ENCODE measurements at places on chromosomes 1 and 21.
A peak's percentile ranks its signal among the peaks of the same experiment; 100 is the strongest.

- DNase-seq: peak; percentile 56
These were observed 18.9 kb upstream of the ZNF683 start for GRCh38 chr1:26391450-26391849.

DNA sequence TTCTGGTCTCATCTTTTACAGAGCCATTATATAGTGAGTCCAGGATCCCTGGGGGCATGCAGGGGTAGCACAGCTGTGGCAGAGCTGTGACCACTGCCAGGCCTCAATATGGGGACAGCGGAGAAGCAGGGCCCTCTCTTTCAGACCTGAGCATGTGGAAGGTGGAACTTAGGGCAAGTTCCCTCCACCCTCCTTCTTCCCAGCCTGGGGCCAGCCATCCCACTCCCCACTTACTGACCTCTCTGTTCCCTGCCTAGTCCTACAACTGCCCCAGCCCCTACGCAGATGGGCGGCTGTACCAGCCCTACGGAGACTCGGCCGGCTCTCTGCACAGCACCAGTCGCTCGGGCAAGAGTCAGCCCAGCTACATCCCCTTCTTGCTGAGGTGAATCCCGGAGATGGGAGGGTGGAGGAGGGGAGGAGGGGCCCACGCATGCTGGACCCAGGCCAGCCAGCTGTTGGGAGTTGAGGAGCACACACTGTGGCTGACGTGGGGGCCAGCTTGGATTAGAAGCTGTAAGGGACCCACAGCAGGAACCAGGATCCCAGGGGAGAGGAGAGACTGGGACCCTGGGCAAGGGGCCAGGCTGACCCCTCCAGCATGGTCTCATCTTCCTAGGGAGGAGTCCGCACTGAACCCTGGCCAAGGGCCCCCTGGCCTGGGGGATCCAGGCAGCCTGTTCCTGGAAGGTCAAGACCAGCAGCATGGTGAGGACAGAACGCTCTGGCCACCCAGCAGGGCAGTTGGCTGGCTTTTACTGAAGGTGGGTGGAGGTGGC lies 10.7 kb downstream of the PSRC1 start:
- no peak for DNase-seq

GRCh38 chr1:117250061-117250606 lies 39.4 kb upstream of the VTCN1 start:
- DNase-seq: no peak

DNA sequence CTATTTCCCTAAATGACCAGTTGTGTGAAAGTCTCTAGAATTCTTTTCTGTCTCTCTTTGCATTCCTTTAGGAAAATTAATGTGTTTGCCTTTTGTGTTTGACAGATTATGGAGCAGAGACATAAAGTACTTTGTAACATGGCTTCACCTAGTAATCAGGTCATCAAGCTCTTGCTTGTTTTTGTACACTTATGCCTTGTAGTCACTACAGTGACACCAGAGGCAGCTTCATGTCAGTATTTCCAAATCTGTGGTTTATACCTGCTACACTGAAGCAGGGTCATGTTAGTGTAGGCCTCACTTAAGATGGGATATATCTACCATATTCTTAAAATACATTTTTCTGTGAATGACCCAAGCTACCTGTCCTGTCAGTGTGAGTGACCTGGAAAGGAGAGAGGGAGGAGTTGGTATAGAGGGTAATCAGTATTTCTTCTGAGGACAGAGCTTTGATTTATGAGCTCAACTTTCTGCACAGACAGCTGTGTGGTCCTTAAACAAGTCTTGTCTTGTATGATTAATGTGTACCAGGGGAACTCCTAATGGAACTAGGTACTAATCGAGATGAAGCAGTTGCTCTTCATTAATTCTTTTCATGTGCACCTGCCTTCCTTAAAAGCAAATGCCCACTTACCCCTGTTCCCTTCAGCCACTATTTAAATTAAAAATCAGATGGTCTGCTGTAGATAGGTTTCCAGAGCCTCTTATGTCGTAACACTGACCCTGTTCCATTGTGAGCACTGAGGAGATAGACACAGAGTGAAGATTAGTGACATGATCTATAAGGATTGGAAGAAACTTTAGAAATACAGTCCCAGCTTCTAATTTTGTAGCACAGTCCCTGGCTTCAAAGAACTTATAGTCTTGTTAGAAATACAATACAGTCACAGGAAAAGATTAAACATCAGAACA lies 45.7 kb downstream of the MACO1 start:
- DNase-seq: no peak

- DNase-seq: no peak
These were observed 5.0 kb upstream of the CLCA4 start for GRCh38 chr1:86541859-86542258.

- peak; percentile 69 for DNase-seq
These were observed 195.0 kb upstream of the OLFM3 start for GRCh38 chr1:102191723-102192122.

DNA sequence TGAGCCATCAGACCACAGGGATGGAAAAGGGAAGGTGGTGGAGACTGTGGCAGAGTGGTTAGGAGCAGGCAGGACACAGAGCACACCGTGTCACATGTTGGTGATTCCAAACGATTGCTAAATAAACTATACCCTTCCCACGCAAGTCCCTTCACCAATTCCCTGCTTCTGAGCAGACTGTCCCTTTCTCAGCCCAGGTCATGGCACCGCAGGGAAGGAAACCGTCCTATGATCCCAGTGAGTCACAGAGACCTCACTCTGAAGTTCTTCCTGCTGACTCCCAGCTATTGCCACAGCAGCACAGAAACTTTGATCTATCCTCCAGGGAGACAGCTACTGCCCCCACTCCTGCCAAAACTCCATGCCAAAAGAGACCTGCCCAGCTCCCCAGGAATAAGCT lies 19.2 kb downstream of the RIMS3 start:
- DNase-seq: no peak

DNA sequence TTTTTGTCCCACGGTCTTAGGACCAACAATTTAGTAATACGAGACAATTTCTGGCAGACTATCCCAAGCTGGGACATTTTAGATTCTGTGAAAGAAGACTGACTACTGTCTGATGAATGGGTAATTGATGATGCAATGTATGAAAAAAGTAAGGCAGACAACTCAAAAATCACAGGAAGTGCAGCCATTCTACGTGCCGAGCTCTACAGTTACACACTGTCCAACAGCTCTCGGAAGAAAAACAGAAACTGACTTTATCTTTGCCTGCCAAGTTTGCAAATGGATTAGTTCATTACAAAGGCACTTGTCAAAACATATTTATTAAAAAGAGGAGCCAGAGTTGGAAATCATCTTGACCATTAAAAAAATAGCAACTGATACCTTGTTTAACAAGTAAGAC lies 31.3 kb downstream of the ZBTB8B start:
- no peak for DNase-seq

DNA sequence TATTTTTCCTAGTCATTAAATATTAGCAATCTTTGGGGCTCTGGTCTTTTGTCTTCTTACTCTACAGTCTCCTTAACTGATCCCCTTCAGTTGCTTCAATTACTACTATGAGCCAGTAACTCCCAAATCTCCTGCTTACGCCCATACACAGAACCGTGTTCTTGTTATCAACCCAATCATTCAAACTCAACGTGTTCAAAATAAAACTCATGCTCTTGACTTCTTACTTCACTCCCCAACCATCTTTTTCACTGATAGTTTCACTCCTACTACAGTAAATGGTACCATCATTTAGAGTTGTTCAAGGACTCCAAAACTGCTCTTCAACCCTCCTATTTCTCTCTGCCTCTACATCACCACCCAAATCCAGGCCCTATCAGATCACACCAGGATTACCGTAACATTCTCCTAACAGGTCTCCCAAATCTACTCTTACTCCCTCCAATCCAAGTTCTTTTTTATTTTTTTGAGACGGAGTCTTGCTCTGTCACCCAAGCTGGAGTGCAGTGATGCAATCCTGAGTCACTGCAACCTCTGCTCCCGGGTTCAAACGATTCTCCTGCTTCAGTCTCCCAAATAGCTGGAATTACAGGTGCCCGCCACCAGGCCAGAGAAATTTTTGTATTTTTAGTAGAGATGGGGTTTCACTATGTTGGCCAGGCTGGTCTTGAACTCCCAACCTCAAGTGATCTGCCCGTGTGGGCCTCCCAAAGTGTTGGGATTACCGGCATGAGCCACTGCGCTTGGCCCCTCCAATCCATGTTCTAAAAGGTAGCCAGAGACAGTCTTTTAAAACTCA lies 3.0 kb downstream of the YARS1 start:
- no peak for DNase-seq

DNA sequence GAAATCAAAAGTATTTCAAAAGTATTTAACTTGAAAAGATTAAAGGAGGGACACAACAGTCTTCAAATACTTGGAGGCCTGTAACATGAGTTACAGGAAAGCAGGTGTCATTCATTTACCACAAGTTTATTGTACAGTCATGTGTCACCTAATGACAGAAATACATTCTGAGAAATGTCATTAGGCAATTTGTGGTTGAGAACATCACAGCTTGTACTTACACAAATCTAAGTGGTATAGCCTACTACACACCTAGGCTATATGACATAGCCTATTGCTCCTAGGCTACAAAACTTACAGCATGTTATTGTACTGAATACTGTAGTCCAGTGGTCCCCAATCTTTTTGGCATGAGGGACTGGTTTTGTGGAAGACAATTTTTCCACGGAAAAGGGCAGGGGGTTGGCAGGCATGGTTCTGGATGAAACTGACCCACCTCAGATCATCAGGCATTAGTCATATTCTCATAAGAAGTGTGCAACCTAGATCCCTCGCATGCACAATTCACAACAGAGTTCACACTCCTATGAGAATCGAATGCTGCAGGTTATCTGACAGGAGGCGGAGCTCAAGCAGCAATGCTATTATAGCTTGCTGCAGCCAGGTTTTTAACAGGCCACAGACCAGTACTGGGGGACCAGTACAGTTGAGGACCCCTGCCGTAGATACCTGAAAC lies 25.0 kb upstream of the PHTF1 start:
- DNase-seq: no peak

DNA sequence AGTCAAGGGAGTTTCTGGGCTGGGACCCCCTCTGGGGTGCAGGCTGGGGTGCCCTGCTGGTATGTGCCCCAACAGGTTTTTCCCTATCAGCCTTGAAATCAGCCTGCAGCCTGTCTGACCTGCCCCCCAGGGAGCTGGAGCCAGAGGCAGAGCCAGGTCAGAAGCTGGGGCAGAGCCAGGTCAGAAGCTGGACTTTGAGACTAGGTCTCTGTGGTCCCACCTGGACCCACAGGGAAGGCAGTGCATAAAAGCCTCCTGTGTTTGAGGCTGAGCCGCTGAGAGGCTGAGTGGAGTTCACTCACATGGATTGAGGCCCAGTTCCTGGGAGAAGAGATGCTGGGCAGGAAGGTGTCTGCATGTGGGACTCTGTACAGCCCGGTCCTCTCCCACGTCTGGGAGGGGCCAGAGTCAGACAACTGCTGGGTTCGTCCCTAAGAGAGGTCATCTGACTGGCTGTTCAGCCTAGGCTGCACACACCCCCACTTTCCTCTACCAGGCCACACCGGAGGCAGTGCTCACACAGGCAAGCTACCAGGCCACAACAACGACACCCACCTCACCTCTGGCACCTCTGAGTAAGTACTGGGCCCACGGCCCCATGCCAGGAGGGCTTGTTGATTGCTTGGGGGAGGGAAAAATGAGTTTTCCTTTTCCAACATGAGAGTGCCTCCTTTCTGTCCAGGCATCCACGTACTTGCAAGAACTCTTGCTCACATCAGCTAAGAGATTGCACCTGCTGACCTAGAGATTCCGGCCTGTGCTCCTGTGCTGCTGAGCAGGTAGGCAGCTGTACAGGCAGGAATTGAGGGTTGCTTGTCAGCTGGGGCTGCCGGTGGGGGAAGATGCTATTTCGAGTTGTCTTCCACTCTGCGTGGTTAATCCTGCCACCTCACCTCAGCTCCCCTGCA lies at the start of gene ANXA9:
TSS of gene ANXA9 (plus strand) at position 488 of the 908 bp plus-strand sequence. CDS start 814 bp downstream, outside the sequence.
- peak; percentile 46 for DNase-seq

DNA sequence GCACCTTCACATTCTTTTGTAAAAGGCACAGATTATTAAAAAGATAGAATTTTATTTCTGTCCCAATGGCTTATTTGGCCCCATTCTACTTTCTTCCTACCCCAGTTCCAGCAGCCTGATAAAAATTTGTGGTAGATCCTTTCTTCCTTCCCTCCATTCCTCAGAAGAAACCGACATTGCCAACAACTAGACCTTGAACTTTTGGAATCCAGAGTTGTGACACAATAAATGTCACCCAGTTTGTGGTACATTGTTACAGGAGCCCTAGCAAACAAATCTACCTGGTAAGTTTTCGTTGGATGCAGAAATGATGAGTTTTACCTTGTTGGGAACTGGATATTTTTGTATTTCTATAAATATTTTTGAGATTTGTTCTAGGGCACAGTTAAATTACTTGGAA lies 141.6 kb upstream of the IVNS1ABP start:
- DNase-seq: no peak

DNA sequence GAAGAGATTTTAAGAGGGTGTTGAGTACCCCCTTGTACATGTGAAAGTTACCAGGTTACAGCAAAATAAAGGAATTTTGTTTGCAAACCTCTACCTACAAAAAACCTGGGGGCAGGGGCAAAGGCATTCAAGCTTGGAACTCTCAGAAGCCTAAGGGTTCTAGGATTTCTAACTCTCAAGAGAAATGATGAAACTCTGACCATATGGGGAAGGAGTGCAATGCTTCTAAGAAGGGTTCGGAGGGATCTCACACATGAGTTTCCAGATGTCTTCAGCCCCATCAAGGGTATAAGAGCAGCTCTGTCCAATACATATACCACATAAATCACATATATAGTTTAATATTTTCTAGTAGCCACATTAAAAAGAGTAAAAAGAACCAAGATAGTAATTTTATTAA lies 7.3 kb upstream of the FCGR2A start:
- DNase-seq: no peak

- DNase-seq: no peak
These were observed at the start of gene SLAMF7 for GRCh38 chr1:160739098-160739511. TSS of gene SLAMF7 (plus strand) at chr1:160739247. CDS start at chr1:160739302, 55 bp downstream.

DNA sequence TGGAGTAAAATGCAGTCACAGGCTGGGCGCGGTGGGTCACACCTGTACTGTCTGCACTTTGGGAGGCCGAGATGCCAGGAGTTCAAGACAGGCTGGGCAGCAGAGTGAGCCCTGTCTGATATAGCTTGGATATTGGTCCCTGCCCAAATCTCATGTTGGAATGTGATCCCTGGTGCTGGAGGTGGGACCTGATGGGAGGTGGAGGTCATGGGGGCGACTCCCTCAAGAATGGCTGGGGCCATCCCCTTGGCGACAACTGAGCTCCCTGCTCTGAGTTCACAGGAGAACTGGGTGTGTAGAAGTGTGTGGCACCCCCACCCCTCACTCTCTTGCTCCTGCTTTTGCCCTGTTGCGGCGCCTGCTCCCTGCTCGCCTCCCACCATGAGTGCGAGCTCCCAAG lies 11.5 kb upstream of the PDXK start:
- DNase-seq: no peak

- peak; percentile 68 for DNase-seq
These were observed 25.6 kb downstream of the PPFIA4 start for GRCh38 chr1:203051841-203052324.

- DNase-seq: no peak
These were observed 261.9 kb downstream of the HHIPL2 start for GRCh38 chr1:222286011-222286410.

GRCh38 chr1:107153014-107153413 lies 12.2 kb downstream of the NTNG1 start:
- DNase-seq: no peak

Data from SHP77 (cell line).